ENCODE measurements at places on chromosomes 1 and 21.

- DNase-seq, result no peak
These were observed 29.4 kb downstream of the KAZN start for GRCh38 chr1:14627608-14628489.

GRCh38 chr1:82160036-82160435 is 359.3 kb downstream of the ADGRL2 start:
- no peak for DNase-seq

GRCh38 chr1:9821710-9822109 is 2.1 kb downstream of the CLSTN1 start:
- DNase-seq, result no peak

DNA sequence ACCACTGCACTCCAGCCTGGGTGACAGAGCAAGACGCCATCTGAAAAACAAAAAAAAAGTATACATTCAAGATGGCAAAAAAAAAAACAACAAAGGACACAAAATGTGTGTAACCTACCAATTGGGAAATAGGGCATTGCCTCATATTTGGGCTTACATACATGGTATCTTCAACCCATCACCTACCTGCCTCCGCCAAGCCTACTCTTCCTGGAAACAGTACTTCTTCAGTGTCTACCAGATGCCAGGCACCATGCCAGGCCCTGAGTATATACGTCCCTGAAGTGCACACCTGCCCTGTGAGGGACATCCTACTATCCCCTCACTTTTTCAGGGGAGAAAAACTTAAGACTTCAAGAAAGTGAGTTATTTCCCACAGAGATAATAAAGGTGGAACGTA is 160.2 kb downstream of the TOMM20 start:
- DNase-seq, result no peak

DNA sequence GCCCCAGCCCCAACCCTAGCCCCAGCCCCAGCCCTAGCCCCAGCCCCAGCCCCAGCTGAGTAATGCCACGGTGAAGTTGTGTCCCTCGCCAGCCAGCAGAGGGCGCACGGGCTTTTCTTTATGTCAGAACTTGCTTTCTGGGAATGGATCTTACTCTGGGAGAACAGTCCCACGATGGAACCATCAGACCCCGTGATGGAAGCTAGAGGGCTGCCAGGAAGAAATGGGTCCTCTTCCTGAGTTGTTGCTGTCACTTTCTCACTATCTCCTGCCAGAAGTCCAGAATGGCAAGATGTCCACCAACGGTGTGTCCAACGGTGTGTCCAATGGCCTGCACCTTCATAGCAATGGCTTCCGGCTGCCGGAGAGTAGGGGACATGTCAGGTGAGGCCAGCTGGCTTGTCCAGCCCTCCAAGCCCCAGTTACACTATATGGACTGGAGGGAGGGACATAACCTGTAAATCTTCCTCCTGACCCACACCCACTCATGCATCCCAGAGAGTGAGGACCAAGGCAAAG is 25.1 kb upstream of the TMEM222 start:
- peak; percentile 65 for DNase-seq

DNA sequence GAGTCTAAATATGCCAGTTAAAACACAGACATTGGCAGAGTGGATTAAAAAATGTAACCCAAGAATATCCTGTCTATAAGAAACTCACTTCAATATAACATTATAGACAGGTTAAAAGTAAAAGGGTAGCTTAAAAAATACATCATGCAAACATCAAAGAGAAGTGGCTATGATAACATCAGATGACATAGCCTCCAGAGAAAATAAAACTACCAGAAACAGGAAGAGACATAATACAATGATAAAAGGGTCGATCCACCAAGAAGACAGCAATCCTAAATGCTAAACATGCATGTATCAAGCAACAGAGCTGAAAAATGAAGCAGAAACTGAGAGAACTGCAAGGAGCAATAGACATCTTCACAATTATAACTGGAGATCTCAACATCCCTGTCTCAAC is 190.2 kb upstream of the NR5A2 start:
- no peak for DNase-seq
